ENCODE measurements at places on chromosomes 2 and 18.
A peak's percentile ranks its signal among the peaks of the same experiment; 100 is the strongest.

GRCh38 chr2:239188536-239188935 is 212.3 kb downstream of the HDAC4 start:
- ATAC-seq: no peak

DNA sequence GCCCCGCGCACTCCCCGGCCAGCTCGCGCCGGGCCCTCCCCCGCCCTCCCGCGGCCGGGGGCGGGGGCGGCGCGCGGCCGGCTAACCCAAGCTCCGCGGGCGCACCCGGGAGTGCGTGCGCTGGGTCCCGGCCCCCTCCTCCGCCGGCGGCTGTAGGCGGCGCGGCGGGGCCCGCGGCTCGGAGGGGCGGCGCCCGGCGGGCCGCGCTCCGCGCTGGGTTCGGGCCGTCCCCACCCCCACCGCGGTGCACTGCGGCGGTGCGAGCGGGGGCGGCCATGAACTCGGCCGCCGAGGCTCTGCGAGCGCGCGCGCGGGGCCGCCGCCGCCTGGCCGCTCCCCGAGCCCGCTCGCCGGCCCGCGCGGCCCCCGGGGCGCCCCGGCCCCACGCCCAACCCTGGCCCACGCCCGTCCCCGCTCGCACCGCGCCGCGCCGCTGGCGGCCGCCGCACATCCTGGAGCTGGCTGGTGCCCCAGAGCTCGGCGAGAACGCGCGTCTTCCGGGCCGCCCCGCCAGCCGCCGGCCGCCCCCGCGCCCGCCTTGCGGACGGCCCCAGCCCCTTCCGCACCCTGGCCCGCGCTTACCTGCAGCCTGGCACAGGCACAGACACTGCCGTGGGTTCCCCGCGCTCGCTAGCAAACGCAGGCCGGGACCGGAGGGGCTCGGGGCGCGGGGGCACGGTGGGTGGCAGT is at the start of gene ZBTB14:
TSS of gene ZBTB14 (minus strand) at position 496 of the 690 bp plus-strand sequence. CDS start 2,480 bp downstream, outside the sequence.
- ATAC-seq: peak; percentile 40

DNA sequence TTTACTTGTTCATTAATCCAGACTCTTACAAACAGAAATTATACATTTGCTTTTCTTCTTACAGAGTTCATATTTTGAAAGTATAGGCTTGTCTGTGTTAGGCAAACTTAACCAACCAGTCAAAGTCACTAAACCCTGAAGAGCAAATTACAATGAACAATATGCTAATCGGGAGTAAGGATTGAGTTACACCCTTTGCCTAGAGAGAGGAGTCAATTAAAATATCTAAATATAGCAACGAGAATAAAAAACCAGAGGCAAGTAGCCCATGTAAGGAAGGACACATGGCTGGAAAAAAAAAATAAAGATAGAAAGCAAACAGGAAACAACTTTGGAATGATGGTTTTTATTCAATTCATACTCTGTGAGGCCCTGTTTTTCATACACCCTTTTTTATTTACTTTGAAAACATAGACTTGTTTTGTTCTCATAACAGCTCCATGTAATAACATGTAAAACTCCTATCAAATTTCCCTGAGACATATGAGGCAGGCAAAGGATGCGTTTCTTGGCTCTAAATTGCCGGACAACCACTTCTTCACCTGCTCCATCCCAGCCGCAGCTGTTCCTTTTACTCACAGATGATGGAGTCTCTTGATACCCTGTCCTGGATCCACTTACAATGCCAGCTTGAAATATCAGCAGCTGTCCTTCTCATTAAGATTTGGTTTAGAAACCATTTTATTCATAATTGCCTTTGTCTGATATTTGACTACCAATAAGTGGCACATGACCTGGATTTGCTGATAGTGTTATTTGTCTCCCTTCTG is 767.7 kb upstream of the GCFC2 start:
- no peak for ATAC-seq

GRCh38 chr2:129930451-129930850 is 49.0 kb upstream of the RAB6C start:
- ATAC-seq: no peak

- no peak for ATAC-seq
These were observed 6.4 kb upstream of the IGFBP2 start for GRCh38 chr2:216626875-216627245.

DNA sequence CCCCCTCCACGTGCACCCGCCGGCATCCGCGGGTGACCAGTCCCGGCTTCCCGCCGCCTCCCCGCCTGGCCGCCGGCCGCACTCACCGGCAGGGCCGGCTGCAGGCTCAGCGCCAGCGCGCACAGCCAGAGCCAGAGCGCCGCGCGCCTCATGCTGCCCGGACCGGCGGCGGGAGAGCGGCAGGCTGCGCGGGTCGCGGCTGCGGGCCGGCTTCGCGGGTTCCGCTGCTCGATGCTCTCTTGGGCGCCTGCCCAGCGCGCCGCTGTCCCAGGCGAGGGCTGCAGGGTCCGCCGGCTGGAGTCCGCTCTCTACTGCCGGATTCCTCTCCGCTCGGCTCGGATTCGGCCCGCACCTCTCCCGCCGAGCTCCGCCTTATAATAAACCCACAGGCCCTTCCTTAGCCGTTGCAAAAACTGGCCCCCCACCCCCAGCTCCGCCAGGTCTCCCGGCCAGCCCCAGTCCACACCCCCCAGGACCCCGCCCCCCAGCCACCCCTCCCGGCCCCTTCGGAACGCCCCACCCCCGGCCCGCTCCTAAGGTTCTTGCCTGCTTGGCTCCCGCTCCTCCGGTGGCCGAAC is at the start of gene SDC1:
TSS of gene SDC1 (minus strand) at position 415 of the 578 bp plus-strand sequence. CDS start at position 152, 263 bp downstream.
- peak; percentile 61 for ATAC-seq

DNA sequence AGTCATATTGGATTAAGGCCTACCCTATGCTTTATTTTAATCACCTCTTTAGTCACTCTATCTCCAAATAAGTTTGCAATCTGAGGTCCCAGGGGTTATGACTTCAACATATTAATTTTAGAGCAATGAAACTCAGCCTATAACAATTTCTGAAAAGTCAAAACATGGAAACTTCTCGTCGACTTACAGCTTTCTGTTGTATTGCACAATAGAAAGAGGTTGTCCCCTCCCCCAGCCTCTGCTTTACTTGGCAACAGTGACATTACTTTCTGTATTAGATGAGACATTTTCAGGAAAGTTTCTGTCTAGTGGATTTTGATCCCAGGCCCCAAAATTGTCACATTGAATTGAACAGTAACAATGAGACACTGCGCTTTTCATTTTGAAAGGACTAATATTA is 326.4 kb downstream of the THSD7B start:
- ATAC-seq: no peak

Data from esophagus mucosa (tissue), 1 donor.